Glomerular endothelial cell (primary cell): ENCODE measurements at places on chromosomes 3 and 15.

DNA sequence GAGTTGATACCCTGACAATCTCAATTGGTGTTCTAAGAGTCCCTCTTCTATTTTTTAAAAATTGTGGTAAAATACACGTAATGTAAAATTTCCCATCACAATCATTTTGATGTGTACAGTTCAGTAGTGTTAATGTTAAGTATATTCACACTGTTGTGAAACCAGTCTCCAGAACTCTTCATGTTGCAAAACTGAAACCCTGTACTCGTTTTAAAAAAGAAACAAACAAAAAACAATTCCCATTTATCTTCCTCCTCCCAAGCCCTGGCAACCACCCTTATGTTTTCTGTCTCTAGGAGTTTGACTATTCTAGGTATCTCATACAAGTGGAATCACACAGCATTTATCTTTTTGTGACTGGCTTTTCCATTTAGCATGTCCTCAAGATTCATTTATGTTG lies 28.7 kb upstream of the ALPK3 start:
- no peak for DNase-seq

DNA sequence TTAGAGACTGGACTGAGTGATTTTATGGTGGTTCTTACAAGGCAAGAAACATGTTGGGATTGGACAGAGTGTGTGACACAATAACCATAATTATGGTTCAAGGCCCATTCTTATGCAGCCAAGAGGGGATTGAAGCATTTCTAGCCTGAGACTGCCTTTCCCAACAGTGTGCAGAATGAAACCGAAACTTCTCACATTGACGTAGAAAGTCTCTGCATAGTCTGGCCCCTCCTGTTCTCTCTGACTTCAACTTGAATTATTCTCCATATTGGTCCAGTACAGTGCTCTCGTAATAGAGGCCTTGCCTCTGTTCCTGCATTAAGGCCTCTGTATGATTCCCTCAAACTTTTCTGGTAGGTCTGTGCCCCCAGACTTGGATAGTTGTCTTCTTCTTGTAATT lies 138.3 kb downstream of the DIPK2A start:
- no peak for DNase-seq

- DNase-seq = no peak
These were observed 67.4 kb upstream of the OSBPL11 start for GRCh38 chr3:125662675-125663074.

DNA sequence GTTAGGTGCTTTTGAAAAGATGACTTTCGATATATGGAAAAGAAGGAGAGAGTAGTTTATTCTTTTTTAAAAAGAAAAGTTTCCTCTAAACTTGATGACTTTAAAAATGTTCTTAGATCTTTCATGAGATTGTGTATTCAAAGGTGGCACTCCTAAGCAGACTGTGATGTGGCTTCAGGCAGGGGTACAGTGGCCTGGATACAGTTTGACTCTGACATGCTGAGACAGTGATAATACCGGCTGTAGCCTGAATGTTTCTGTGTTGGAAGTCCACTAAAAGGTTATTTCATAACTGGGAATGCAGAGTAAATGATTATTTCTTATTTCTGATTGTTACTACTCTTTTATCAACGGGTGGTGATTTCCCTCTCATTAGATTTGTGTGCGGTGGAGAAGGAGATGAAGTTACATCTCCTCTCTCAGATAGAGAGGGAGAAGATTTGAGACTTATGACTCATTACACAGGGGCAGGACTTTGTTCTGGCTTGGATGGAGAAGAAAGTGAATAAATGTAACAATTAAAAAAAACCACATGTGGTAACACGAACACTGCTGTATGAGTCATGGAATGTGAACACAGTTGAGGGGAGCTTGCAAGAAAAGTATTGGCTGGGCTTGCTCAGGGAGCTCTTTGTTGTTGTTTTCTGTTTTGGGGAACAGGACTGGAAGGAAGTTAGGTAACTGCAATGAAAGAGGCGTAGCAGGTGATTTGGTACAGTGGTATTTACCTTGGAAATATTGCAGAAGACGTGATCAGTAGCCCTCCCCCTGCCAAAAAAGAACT lies 21.6 kb downstream of the SPTSSB start:
- no peak for DNase-seq

DNA sequence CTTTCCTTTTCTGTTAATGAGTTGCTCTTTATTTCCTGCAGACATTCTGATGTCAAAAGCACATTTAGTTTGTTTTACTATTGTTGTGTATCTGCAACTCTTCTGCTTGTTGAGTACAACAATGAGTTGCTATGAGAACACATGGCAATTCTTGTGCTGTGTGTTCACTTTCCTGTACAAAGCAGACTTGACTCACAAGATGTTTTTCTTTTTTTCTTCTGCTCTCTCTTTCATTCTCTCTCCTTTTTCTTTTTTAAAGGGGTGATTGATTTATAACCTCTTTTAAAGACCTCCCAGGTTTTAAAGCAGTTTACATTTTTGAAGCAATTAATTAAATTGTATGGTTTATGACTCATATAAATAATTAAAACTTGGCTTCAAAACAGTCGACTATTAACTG lies 31.6 kb upstream of the ABHD10 start:
- DNase-seq = no peak

DNA sequence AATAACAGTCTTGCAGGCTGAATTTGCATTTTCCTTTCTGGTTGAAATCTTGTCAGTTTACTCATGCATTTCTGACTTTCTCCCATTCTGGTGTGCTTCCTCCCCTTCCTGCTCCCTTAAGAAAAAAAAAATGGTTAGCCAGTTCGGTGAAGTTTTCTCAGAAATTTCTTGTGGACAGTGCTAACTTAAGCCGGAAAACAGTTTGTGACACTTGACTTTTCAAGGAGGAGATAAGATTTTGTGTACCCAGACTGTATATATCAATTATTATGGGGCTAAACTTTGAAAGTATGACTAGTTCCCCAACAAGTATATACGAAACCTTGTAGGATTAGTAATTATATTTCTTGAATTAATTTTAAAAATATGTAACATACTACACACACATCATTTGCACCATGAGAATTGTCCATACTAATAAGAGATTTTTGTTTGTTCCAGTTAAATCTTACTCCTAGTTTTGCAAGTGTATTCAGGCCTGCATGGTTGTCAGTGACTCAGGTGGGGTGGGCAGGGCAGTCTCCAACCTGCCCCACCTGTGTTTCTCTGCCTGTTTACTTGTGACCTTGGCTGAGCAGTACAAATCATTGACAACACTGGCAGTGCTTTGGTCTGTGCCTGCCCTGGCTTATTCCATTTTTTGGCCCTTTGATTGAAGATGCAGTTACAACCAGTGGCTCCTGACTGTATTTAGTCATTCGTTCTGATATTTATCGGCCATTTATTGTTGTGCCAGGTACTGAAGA lies 19.1 kb downstream of the UBE2E1 start:
- DNase-seq = no peak

- DNase-seq = no peak
These were observed 293.0 kb downstream of the ADAMTS17 start for GRCh38 chr15:100048736-100049135.

DNA sequence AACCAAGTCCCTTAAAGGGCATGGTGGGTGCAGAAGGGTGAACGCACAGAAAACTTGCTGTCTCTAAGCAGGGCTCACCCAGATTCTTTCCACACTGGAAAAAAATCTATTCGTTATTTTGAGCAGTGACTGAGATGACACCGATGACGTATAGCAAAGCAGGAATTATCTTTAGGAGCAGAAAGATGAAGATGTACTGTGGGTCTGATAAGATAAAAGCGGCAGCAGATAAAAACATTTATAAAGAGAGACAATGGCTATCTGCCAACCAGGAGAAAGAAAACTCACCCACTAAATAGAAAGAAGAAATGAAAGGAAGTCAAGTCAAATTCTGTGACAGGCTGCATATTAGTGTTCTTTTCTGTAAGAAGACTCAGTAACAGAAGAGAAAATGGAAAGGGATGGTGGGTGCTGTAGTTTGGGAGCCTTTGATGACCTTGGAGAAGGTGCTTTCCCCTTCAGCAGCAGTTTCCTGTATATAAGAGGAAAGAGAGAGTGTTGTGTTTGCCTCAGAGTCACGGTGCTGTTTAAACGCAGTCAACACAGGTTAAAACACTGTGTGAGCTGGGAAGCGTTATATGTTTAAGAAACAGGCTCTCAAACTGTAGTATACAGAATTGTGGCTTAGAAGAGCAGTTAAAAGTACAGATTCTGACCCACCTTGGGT lies 111.6 kb downstream of the AQP9 start:
- DNase-seq = no peak

- DNase-seq = no peak
These were observed 52.2 kb upstream of the HEG1 start for GRCh38 chr3:125107861-125108567.

- no peak for DNase-seq
These were observed 32.2 kb downstream of the RIOX2 start for GRCh38 chr3:97940034-97940433.

DNA sequence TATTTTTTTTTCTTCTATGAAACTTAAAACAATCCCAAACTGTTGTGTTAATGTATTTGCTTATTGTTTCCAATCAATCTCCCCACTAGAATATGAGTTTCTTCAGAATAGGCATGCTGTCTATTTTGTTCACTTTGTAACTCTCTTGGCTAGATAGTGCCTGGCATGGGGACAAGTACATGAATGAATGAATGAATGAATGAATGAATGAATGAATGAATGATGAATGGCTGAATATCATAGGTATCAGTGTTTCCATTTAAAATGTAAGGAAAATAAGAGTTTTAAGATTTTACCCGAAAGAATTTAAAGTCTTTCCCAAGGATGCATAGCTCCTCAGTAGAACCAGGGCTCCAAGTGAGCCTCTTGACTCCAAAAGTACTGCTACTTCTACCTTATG lies 294.9 kb upstream of the GADL1 start:
- no peak for DNase-seq

- DNase-seq = no peak
These were observed 185.2 kb downstream of the FOXP1 start for GRCh38 chr3:71398157-71398836.
